ENCODE measurements at places on chromosomes 6 and 20.

GRCh38 chr6:148857798-148858390 lies 111.1 kb downstream of the UST start:
- DNase-seq, result no peak

- no peak for DNase-seq
These were observed 635 bp downstream of the FLOT1 start for GRCh38 chr6:30741789-30742315.

DNA sequence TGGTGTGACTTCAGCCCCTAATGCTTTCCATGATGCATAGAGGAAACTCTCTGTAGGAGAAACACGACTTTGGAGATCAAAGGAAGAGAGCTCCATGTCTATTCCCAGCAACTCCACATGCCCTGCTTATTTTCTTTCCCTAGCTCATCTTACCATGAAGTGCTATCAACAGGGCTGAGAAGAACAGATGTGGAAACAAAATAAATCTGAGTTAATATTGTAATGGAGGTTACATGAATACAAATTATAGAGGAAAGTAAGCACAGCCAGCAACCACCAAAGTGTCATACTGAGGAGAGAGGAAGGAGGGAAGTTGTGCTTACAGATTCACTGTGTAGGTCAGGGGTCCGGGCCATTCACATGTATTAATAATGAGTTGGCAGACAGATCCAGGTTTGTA lies 157.5 kb downstream of the RFPL4B start:
- no peak for DNase-seq

DNA sequence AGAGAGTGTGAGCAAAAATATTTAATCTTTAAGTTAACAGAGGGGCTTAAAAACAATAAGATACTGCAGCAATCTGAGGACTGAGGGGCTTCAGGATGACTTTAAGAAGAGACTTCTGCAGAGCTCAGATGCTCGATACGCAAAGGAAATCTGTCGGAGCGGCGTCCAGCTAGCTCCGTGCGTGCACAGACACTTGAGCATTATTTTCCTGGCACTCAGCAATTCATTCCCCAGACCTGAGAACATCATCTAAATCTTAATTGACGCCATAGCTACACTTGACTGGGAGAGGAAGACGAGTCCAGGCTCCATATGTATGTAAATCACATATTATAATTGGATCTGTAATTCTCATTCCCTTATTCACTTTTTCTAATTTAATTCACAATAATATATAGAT lies 228.2 kb downstream of the SOD2 start:
- DNase-seq, result no peak

DNA sequence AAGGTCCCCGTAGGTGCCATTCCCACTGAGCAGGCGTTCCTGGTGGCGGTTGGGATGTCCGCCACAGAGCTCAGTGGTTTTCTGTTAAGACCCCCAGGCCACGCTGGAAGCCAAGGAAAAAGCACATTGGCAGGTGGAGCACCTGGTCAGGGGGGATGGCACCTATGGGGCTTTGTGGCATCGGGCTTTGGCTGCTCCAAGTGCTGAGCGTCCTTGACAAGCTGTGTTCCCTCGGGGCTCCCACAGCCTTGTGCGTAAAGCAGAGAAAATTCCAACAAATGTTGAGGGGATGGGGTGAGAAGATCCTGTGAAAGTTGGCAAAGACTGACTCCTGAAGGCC lies 135.4 kb downstream of the JPH2 start:
- no peak for DNase-seq

DNA sequence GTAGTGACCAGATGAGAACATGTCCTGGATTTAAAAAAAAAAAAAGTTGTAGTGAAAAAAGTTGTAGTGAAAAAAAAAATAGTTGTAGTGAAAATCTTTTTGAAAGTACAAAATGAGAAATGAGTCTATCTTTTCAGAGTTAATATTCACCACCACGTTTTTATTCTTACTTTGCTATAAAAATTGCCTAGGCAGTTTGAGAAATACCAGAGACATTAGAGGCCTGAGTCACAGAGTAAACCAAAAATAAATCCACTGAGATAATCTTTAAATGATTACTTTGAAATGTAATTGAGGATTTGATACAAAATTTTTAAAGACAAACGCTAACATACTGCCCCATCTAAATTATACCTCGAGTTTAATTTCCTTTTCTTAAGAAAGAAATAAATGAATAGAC lies 101.2 kb upstream of the TIAM2 start:
- DNase-seq, result no peak

GRCh38 chr20:4633379-4633778 lies 88.3 kb upstream of the PRND start:
- no peak for DNase-seq

- no peak for DNase-seq
These were observed 1.2 kb downstream of the VARS1 start for GRCh38 chr6:31794294-31794865.

GRCh38 chr6:148964467-148964866 lies 217.6 kb downstream of the UST start:
- no peak for DNase-seq

DNA sequence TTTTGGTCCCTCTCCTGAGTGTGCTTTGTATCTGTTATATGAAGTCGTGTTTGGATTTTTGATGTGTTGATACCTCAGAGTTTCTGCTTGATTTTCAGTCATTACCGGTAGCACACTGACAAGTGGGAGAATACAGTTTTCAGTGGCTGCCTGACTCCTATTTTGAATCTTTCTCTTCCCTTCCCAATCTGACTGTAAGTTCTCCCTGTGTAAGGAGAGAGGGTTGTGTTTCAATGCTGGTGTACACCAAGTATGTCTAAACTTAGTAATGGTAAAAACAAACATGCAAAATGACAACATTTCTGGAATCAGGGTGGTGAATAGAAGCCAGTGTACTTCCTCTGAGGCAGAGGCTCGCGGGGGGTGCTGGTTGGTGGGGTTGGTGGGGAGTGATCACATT lies 103.4 kb downstream of the HIVEP1 start:
- DNase-seq, result no peak

Data from heart left ventricle (tissue), 16 donors.